ENCODE measurements at places on chromosomes 7 and 10.

DNA sequence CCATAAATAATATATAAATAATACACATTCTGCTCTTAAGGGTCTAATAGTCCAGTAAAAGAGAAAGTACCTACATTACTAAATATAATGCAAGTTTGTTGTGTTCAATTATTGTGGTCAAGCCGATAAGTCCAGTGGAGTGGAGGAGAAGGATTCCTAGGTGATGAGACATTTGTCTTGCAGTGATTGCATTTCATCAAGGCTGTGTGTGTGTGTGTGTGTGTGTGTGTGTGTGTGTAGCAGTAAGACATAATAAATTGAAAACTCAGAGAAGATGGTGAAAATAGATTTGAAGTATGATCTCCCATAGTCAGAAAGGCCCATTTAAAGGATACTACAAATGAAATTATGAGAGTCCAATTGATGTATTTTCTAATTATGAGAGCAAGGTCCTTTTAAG is 192.5 kb upstream of the SEMA3C start:
- DNase-seq = peak; percentile 97

- no peak for DNase-seq
Observed at GRCh38 chr7:26404189-26404996, 112.7 kb downstream of the SNX10 start.

DNA sequence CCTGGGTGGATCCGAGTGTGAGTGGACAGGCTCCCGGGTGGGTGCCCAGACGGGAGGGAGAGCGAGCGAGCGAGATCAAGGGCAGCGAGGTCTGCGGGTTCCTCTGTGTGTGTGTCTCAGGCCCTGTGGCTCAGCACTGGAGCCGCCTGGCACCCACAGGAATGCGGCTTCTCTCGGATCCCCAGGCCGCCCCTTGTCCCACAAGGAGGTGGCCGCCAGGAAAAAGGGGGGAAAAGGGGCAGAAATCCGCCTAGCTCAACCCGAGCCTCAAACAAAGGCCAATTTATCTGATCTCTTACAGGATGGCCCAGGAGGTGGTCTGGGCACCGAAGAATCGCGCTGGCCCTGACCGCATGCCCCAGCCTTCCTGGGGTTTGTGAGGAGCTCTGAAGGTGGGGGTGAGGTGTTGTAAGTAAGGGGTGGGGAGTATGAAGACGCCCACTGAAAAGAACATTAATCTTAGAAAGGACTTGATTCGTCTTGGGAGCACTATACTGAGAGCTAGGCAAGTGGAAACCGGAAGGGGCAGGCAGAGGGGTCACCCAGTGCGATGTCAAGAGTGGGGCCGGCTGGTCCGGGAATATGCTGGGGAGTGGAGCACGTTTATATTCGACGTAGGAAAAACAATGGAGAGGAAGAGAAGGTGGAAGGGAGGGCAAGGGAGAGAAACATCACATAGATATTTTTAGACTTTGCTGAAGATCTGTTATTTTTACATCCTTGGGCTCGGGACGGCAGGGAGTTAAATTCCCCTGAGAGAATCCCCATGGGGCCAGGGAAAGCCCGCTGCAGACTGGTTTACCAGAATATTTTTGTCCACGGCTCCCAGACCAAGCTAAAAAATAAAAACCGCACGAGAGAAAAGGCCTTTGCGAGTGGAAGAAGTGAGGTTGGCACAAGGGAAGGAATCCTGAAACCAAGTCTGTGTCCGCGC is 7.2 kb downstream of the DLX5 start:
- no peak for DNase-seq

DNA sequence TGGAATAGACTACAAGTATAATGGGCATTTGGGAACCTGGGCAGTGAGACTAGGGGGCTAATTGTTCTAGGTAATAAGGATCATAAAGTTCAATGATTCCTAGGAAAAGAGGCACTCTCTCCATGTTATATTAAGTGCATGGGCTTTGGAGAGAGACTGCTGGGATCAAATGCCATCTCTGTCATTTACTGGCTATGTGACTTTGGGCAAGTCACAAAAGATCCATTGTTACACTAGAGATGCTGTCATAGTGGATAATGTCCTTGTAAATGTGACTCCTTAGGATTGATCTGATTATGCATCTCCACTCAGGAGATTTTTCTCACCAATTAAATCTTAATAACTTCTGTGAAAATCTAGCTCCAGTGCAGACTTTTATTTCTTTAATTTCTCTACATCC is 156.3 kb upstream of the CACNA2D1 start:
- DNase-seq = no peak

- no peak for DNase-seq
Observed at GRCh38 chr10:86960003-86960862, 1.8 kb downstream of the SNCG start.

DNA sequence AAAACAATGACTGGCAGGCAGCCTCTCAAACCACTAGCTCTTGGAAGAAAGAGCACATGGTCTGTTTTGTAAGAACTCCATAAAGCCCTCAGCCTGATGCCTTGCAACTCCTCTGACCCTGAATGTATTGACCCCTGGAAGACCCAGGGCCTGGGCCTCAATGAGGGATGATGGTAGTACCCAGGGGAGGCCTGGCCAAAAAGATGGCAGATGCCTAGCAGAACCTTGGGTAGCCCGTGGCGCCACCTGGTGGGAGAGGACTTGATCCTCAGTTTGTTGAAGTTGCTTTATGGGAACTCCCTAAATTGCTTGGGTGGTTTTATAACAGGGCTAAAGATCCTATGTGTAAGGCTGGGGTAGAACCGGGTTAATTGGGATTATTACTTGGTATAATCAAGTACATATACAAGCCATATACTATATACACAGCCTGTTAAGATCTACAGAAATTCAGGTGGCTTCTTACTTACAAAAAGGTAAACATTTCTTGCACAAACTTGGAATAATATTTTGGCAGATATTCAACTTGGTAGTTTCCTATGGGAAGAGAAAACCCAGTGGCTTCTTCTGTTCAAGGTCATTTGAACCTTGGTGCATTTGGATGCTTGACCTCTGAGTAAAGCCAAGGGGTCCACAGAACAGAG is 95.8 kb upstream of the CACUL1 start:
- peak; percentile 8 for DNase-seq

GRCh38 chr7:95509199-95509598 is 23.5 kb downstream of the ASB4 start:
- no peak for DNase-seq

DNA sequence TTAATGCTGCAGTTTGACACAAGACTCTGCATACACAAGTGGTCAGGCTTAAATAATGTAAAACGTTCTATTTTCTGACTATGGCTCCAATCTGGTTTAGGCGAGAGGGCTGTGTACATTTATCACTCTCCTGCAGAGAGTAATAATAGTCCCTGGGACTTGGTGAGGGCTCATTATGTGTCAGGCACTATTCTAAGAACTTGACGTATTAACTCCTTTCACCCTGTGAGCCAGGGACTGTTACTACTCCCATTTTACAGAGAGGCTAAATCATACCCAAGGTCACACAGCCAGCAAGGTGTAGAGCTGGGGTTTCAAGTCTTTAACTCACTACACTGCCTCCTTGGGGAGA is 187.2 kb upstream of the LYZL2 start:
- no peak for DNase-seq

DNA sequence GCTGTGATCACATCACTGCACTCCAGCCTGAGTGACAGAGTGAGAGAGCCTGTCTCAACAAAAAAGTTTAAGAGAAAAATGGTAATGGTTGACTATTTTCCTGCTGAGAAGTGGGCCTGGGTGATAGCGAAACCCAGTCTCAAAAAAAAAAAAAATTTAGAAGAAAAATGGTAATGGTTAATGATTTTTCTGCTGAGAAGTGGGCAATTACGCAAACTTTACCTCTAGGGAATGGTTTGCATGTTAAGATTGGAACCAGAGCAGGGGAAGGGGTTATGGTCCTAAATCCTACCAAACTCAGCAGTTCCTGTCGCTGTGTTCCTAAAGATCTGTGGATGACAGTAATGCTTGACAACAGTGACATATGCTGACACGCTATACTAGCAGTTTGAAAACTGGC is 130.5 kb upstream of the RHEB start:
- DNase-seq = no peak

DNA sequence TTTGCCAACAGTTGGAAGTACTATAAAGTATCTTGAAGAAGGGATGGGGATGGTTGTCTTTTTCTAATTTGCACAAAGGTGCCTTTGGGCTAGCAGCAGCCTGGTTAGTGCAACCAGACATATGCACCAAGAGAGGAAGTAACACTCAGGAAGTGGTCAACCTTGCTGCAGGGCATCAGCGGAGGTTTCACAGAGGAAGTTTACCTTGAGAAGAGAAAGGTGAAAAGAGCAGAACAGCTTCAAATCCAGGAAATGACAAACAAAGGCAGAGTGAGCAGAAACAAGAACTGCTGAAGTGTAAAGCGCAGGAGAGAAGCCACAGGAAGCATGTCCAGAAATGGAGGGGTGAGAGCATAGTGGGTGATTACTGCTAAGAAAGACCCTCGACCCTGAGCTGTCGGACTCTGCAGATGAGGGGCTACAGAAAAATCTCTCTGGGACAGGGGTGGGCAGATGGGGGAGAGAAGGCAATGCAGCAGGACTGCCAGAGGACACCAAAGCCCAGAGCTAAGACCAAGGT is 66.9 kb downstream of the STK17A start:
- no peak for DNase-seq

DNA sequence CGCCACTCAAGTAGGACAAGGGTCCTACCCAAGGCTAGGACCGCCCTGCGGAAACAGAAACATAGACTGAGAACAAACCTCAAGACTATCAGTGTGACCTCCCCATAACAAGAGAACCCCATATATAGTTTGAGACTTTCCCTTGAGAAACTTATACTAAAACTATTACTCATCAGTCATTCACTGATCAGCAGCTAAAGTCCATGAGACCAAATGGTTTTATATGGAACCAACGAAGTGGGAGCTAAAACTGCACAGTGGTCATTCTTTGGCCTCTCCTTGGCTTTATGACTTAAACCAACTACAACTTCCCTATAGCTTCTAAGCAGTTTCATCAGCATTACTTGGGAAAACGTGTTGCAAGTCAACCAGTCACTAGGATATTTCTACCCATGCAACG is 13.7 kb upstream of the ZSCAN21 start:
- no peak for DNase-seq

- DNase-seq = no peak
Observed at GRCh38 chr10:74120911-74121310, 29.7 kb downstream of the AP3M1 start.

DNA sequence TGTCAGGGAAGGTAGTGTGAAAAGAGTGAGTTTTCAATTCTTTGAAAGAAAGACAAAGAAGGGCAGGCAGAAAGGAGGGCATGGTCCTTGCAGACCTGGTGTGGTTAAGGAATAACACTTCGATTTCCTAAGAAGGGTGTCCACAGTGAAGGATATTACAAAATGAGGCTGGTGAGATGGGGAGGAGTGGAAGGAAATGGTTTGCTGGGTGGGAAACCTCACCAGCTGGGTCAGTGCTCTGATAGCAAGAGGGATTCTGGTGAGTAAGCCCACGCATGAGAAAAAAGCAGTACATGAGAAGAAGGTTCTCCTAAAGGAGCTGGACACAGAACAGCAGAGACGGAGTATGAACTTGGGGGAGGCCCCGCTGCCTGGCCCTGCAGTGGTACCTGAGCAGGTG is 230.6 kb upstream of the PLXNA4 start:
- DNase-seq = no peak

- no peak for DNase-seq
Observed at GRCh38 chr10:24889639-24890038, 62.8 kb downstream of the PRTFDC1 start.

GRCh38 chr10:84193846-84194423 is 402 bp upstream of the CDHR1 start:
- DNase-seq = no peak

GRCh38 chr10:59908808-59909143 is 2.4 kb upstream of the CCDC6 start:
- DNase-seq = no peak

- no peak for DNase-seq
Observed at GRCh38 chr10:13905281-13905680, 318.5 kb downstream of the PRPF18 start.

GRCh38 chr7:38703093-38703492 is 71.9 kb upstream of the AMPH start:
- no peak for DNase-seq

GRCh38 chr10:21524131-21524525 is 1.4 kb downstream of the SKIDA1 start:
- no peak for DNase-seq

GRCh38 chr10:6274040-6274439 is 71.3 kb downstream of the PFKFB3 start:
- no peak for DNase-seq

GRCh38 chr10:48480397-48481374 is 124.2 kb downstream of the ARHGAP22 start:
- DNase-seq = no peak

GRCh38 chr10:60662917-60663614 is 115.2 kb upstream of the CDK1 start:
- DNase-seq = no peak

DNA sequence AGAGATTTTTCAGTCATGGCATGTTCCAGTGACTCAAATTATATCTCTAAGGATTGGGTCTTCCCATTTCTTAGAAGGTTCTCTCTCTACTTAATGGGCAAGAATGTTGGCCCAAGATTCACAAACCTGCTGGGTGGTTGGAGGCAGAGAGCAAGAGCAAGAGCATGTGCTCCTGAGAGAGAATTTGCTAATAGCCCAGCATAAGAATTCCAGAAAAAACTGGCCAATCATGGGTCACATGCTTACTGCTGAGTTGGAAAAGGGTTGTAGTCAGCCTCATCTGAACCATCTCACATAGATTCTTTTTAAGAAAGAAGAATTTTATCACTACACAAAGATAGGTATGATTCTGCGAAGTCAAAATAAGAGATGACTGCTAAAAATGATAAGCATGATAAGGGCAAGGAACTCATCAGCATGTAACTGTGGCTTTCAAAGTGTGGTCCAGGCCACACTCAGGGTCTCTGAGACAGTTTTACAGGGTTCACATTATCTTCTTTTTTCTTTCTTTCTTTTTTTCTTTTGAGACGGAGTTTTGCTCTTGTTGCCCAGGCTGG is 8.2 kb upstream of the VCL start:
- no peak for DNase-seq

GRCh38 chr7:159197066-159197975 is 52.7 kb upstream of the VIPR2 start:
- no peak for DNase-seq

DNA sequence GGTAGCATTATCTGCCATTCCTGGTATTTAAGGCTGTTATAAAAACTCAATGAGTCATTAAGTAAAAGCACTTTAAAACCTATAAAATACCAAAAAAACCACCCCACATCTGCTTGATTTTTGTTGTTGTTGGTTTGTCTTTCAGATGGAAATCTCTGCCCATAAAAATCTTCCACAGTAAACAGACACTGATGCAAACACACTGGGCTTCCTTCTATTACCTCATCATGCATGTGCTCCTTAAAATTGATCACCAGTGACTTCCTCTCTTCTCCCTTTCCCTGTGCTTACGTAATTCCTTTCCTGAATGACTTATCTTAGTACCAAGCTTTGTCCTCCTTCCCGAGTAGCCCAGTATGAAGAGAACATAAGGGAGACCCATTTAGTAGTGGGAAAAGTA is 167.2 kb downstream of the EVX1 start:
- DNase-seq = peak; percentile 43

GRCh38 chr7:150351587-150352194 is 10.3 kb upstream of the RARRES2 start:
- no peak for DNase-seq

GRCh38 chr7:92671505-92672169 is 81.4 kb upstream of the FAM133B start:
- DNase-seq = no peak

GRCh38 chr10:26000971-26001370 is 66.9 kb downstream of the MYO3A start:
- DNase-seq = no peak

- no peak for DNase-seq
Observed at GRCh38 chr10:11933577-11934223, 108.9 kb downstream of the UPF2 start.

GRCh38 chr10:79026341-79026761 is 42.4 kb upstream of the ZMIZ1 start:
- no peak for DNase-seq

All from AG09309 (cell line).